ENCODE measurements at places on chromosomes 2 and 18.
A peak's percentile ranks its signal among the peaks of the same experiment; 100 is the strongest.

- H3K4me3 ChIP-seq, result no peak overlapping the region
- no peak for DNase-seq
Measured at GRCh38 chr2:23609254-23609653, 224.3 kb downstream of the KLHL29 start.

DNA sequence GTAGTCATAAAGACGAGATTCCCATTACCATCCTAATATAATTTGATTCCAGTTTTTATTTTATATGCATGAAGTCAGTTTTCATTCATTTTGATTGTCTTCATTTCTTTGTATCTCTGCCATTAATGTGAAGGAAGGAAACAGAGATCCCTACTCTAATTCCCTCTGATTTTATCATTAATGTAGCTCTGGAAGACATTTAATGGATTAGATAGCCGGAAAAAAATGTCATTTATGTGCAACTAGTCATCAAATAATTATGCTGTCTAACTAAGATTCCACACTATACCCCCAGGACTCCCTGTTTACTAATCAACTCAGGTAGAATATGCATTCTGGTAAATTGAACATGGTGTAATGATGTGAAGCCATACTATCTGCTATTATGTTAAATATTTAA is 19.9 kb downstream of the RHBDD1 start:
- H3K4me1 ChIP-seq, result no peaks in the 10 kb centered on the region
- H3K4me3 ChIP-seq, result no peak overlapping the region
- no peaks in the 10 kb centered on the region for H3K27me3 ChIP-seq
- DNase-seq, result no peak

DNA sequence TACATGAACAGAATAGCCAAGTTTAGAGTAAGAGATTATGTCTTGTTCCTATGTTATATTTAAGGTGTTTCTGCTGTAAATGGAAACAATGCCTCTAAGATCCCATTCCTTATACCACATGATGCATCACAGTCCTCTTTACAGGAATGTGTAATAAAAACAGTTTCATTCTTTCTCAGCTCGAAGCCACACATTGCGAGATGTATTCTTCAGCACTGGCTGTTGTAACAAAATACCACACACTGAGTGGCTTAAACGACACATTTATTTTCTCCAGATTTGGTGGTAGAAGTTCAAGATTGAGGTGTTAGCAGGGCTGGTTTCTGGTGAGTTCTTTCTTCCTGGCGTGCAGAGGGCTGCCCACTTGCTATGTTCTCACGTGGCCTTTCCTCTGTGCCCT is 246.2 kb downstream of the SOCS6 start:
- no peak for DNase-seq
- H3K27me3 ChIP-seq, result no peaks in the 10 kb centered on the region
- no peaks in the 10 kb centered on the region for H3K36me3 ChIP-seq
- no peak overlapping the region for H3K27ac ChIP-seq
- no peak overlapping the region for H3K4me3 ChIP-seq

- no peaks in the 10 kb centered on the region for H3K36me3 ChIP-seq
- DNase-seq, result no peak
- no peak overlapping the region for H3K27ac ChIP-seq
- no peak overlapping the region for H3K4me3 ChIP-seq
Measured at GRCh38 chr2:60560734-60561644, 7.5 kb upstream of the BCL11A start.

DNA sequence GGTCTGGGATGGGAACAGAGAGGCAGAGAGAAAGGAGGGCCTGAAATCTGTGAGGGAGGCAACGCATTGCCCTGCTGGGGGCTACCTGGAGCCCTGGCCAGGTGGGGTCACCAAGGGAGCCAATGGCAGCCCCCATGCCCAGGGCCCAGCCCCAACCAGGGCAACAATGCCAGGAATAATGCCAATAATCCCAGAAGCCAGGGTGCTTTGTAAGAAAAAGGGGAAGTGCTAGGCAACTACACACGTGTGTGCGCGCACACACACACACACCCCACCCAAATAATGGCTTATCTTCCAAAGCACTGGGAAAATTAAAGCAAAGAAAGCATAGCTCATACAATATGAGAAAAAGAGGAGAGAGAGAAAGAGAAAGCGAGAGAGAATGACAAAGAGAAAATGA is 7.0 kb upstream of the CLEC4F start:
- no peaks in the 10 kb centered on the region for H3K27me3 ChIP-seq
- H3K4me3 ChIP-seq, result no peak overlapping the region
- no peaks in the 10 kb centered on the region for H3K36me3 ChIP-seq
- DNase-seq, result peak; percentile 58
- no peaks in the 10 kb centered on the region for H3K4me1 ChIP-seq
